ENCODE measurements at places on chromosomes 3 and 15.
A peak's percentile ranks its signal among the peaks of the same experiment; 100 is the strongest.

DNA sequence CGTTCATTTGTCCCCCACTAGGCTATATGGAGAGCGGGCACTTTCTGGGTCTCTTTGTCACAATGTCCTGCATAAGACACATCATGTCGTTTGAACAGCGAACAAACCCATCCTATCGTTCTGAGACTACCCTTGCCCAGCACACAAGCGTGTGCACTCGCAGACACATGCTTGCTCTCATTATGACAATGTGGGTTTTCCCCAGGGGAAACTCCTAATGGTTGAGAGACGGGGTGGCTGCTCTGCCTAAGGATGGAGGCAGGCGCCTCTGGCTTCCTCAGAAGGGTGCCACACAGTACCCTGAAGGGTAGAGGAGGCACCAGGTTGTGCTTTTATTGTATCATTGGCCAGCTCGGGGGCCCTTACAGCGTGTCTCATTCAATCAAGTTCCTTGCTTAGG lies 51.0 kb upstream of the MYZAP start:
- DNase-seq: no peak

- DNase-seq: no peak
Observed at GRCh38 chr15:87032295-87032694, 952.6 kb downstream of the AGBL1 start.

DNA sequence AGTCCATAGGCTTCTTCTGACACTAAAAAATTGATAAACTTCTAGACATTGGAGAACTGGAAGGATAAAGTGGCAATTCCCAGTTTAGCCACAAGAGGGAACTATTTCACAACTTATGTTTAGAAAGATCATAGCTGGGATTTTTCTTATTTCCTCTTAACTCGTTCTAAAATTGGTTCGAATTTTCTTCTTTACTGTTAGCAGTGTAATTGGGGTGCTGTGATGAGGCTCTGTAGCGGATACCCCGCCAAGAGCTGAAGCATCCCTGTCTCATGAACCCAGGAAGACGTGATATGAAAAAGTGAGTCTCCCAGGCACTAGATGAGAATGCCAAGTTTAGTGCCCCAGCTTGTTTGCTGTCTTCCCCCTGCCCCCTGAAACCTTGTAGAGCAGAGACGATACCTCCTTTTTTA lies 85.1 kb downstream of the PDCD6IP start:
- DNase-seq: peak; percentile 16

DNA sequence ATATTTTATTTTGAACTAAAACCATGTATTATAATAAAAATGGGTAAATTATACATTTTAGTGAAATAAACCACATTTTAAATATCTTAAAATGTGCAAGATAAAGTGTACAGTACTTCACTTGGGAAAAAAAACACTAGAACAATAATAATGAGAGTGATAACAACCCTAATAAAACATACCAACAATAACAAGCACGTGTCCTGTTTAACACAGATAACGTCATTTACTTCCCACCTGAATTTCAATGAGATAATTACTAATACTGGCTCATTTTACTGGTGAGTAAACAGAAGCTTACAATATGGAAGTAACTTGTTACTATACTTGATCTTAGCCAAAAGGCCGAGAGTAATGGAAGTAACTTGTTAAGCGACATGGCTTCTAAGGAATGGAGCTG lies 110.2 kb upstream of the PRTG start:
- DNase-seq: no peak

DNA sequence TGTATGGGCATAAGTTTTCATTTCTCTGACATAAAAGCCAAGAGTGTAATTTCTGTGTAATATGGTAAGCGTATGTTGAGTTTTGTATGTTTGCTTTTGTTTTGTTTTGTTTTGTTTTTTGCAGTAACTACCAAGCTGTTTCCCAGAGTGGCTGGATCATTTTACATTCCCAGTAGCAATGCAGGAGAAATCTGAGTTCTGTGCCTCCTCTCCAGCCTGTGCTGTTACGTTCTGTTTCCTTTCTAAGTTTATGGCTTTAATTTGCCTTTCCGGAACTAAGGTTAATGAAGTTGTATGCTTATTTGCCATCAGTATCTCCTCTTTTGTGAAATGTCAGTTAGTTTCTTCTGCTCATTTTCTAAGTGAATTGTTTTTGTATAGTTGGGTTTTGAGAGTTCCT lies 307.8 kb downstream of the GABRG3 start:
- no peak for DNase-seq

DNA sequence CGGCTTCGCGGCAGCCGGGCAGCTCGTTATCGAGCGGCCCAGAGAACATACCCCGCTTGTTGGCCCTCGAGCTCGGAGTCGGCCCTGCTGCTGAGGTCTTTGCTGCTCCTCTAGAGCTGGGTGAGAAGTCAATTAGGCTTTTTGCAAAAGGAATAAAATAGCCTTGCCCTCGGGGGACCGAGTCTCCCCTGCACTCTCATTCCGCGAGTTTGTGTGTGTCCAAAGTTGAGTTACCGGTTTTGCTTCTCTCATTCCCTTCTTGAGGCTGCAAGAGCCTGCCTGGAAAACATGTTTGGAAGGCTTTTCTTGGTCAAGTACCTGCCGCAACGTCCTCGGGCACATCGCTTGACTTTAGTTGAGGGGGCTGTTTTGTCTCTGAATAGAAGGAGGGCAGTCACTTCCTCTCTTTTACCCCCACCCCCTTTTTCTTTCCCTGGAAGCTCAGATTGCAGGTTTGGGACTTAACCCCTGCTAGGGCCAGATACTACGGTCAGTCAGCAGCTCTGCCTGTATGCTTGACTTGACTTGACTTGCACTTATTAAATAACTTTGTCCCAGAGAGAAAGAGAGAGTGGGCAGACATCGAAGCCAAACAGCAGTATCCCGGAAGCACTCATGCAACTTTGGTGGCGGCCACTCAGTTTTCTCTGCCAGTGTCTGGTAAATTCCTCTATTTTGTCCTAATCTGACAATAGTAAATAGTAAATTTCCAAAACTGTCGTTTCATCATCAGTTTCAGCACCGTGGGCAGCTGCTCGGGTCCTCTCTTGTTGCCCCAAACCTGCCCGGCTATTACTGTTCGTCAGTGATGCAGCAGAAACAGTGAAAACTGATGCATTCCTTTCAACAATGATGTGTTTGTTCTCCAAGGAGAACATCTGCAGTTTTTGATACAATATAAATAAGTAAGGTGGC lies 609 bp downstream of the RNF13 start:
- DNase-seq: peak; percentile 4

GRCh38 chr3:137509354-137510045 lies 254.6 kb upstream of the SOX14 start:
- DNase-seq: no peak

DNA sequence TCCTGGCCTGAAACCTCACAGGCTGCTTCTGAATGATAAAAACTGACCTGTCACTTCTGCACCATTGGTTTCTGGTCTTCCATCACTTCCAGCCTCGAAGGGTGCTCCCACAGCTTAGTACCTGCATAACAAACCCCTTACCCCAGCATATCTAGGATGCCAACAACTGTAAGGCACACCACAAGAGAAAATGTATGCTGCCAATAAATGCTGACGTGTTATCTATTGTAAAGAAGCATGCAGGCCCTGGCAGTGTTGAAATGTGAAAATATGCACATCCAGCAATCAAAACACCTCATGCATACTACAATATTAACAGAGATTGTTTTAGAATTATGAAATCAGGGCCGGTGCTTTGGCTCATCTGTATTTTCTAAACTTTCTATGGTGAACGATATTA lies 242.0 kb upstream of the NSMCE3 start:
- DNase-seq: no peak

DNA sequence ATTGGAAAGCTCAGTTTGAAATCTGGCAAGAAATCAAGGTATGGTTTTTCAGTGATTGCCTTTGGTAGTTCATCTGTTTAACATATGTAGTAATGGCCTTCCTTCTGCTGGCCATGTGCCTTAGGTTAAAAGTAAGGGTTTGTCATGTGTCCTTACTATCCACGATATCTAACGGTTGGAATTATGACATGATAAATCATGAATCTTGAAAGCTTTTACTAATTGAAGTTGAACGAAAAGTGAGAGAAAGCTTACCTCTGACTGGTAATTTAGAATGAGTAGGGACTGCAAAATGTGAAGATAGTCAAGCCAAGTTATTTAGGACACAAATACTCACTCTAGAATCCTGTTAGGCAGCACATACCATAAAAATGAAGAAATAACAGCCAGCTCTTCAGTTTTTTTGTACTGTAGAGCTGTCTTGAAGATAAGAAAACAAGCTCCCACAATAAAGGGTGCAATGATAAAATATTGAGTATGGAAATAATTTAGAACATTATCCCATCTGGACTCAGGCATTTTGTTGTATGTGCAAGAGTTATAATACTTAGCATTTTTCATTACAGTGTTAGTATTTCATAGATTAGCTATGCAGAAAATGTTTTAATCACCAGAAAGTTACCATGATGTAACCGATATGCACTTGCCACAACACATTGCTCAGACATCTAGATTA lies 303.4 kb downstream of the ZNF385D start:
- no peak for DNase-seq

GRCh38 chr3:156536524-156537316 lies 18.2 kb downstream of the SSR3 start:
- DNase-seq: no peak
